ENCODE measurements at places on chromosomes 13 and 19. TPM values are rescaled to one million over a fixed set of nuclear protein-coding genes. Genes with fewer than 3 reads are reported as not detected.

- no peaks in the 10 kb centered on the region for H3K27me3 ChIP-seq
- peaks cover 28% of the 10 kb centered on the region for H3K36me3 ChIP-seq
- no peak overlapping the region for H3K27ac ChIP-seq
- no peak for DNase-seq
- no peak overlapping the region for H3K4me3 ChIP-seq
- no peaks in the 10 kb centered on the region for H3K4me1 ChIP-seq
Observed at GRCh38 chr19:13983213-13983889, 22.8 kb downstream of the RFX1 start.

- H3K27ac ChIP-seq: no peak overlapping the region
- H3K36me3 ChIP-seq: no peaks in the 10 kb centered on the region
- H3K4me1 ChIP-seq: no peaks in the 10 kb centered on the region
Observed at GRCh38 chr13:31903111-31903815, 128.3 kb upstream of the FRY start.

DNA sequence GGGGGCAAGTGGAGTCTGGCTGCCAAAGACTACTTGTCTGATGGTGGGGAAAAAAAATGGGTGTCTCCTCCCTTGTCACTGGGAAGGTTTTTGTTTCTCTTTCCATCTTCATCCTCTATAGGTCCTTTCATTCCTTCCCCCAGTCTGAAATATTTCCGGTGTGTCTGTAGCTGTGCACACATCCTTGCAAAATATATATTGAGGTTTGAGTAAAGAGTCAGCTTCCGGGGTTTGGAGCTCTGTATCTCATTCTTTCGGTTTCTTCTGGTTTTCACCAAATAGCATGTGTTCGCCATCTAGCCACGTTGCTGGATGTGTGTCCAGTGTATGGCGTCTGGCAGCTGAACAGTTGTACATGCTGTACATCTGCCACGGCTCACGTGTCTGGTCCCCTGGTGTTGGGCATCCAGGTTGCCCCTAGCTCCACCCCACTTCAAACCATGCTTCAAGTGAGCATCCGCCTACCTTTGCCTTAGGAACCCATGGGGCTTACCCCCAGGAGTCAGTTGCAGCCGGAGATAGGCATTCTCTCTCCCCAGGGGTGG, 142.2 kb downstream of the SIPA1L3 start:
- no peaks in the 10 kb centered on the region for H3K4me1 ChIP-seq
- peaks cover 13% of the 10 kb centered on the region for H3K27me3 ChIP-seq
- DNase-seq: no peak
- H3K36me3 ChIP-seq: no peaks in the 10 kb centered on the region
- no peak overlapping the region for H3K27ac ChIP-seq

DNA sequence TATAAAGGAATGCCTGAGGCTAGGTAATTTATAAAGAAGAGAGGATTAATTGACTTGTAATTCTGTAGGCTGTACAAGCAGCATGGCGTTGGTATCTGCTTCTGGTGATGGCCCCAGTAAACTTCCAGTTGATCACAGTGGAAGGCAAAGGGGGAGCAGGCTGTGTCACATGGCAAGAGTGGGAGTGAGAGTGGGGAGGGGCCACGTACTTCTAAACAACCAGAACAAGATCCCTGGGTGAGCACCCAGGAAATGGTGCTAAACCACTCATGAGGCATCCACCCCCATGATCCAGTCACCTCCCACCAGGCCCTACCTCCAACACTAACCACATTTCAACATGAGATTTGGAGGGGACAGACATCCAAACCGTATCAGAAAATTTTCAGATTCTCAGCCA, 3.0 kb upstream of the RNF113B start:
- DNase-seq: no peak
- H3K4me3 ChIP-seq: no peak overlapping the region
- no peak overlapping the region for H3K27ac ChIP-seq
- no peaks in the 10 kb centered on the region for H3K36me3 ChIP-seq

GRCh38 chr13:25394402-25395060, 22.8 kb downstream of the ATP8A2 start:
- H3K27ac ChIP-seq: peak overlapping the region; percentile 78
- no peaks in the 10 kb centered on the region for H3K27me3 ChIP-seq
- no peak overlapping the region for H3K4me3 ChIP-seq
- peaks cover 35% of the 10 kb centered on the region for H3K4me1 ChIP-seq

GRCh38 chr13:32955881-32956594, 60.2 kb upstream of the KL start:
- DNase-seq: no peak
- peaks cover 6% of the 10 kb centered on the region for H3K27me3 ChIP-seq
- H3K4me3 ChIP-seq: no peak overlapping the region
- H3K27ac ChIP-seq: no peak overlapping the region
- H3K36me3 ChIP-seq: no peaks in the 10 kb centered on the region

DNA sequence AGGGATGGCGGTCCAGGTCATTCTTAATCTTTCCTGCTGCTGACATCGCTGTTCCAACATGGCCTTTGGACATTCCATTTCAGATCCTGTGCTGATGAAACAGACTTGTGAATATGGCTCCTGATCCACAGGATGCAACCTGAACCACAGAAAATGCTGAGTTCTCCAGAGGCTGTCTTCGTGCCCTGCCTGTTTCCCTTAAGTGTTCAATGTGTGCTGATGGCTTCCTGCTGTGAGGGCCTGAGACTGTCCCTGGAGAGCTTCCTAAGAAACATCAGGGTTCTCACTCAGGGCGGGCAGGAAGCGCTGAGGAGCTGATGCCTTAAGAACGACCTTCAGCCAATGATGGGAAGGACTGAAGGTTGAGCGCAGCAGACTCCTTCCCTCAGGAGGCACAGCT, 909.4 kb downstream of the UQCRFS1 start:
- H3K27ac ChIP-seq: no peak overlapping the region
- H3K4me1 ChIP-seq: no peaks in the 10 kb centered on the region
- DNase-seq: no peak
- no peaks in the 10 kb centered on the region for H3K36me3 ChIP-seq
- no peaks in the 10 kb centered on the region for H3K27me3 ChIP-seq
- H3K4me3 ChIP-seq: no peak overlapping the region

DNA sequence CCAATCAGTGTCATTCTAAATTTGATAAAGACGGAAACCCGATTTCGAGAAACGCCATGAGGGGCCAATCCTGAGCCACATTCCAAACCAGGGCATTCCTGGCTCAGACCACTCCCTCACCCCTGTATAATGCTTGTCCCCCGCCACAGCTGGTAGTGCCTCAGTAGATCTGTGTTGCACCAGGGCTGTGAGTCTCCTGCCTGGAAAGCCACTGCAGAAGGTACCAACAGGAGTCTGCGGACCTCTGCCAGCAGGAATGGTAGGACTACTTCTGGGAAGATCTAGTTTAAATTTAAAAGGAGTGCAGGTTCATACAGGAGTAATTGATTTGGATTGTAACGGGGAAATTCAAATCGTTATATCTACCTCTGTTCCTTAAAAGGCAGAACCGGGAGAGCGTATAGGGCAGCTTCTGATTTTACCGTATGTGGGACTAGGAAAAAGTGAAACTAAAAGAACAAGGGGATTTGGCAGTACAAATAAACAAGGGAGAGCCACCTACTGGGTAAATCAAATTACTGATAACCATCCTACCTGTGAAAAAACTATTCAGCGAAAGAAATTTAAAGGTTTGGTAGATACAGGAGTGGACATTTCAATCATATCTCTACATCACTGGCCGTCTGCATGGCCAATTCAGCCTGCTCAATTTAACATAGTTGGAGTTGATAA, 20.8 kb upstream of the ZNF266 start:
- H3K4me1 ChIP-seq: no peaks in the 10 kb centered on the region
- H3K4me3 ChIP-seq: no peak overlapping the region
- no peaks in the 10 kb centered on the region for H3K36me3 ChIP-seq
- DNase-seq: no peak

GRCh38 chr13:26743971-26744370, 16.6 kb downstream of the GPR12 start:
- H3K27me3 ChIP-seq: peaks cover 2% of the 10 kb centered on the region
- H3K4me3 ChIP-seq: no peak overlapping the region
- H3K4me1 ChIP-seq: no peaks in the 10 kb centered on the region
- H3K27ac ChIP-seq: no peak overlapping the region
- no peak for DNase-seq
- no peaks in the 10 kb centered on the region for H3K36me3 ChIP-seq

The AMER2 gene
- not detected for total RNA-seq

The FBN3 gene
- total RNA-seq: 0.04 TPM

The UPF3A gene
- 36.0 TPM for total RNA-seq

The ZNF571 gene
- 1.3 TPM for total RNA-seq

The ACP5 gene
- 0.85 TPM for total RNA-seq

The POSTN gene
- total RNA-seq: 0.13 TPM

The KIR3DL2 gene
- total RNA-seq: not detected

Measured in K562 (cell line).